ENCODE measurements at places on chromosomes 7 and 10.

DNA sequence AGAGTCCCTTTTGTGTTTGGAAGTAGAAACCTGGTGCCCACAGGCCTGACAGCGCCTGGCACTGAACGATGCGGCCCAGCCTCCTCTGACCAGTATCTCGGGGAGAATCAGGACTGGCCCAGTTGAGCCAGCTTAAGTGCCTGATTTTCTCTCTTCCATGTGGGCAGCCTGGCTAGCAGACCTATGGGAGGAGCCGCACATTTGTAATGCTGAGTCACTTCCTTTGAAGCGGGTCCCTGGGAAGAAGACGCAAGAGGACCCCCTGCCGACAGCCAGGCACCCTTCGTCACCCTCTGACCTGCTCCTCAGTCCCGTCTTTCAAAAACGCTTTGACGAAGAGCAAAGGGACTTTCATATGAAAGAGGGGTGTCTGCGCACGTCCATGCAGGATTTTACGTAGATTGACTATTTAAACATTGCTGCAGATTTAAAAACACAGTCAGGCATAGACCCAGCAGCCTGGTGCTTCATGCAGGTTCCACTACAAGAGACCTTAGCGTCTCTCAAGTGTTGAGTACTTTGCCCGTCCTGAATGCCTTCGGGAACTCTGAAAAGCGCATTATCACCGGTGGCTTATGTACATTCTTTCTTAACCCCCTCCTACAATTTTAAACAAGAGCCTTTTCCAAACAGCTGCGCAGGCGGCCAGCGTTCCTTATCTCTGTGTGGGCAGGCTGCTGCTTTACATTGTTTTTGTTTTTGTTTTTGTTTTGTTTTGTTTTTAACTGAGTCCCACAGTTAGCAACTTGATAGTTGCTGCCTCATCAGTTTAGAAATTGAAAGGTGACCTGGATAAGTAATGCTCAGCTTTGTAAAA is 36.5 kb upstream of the AP5Z1 start:
- DNase-seq: peak; percentile 69

DNA sequence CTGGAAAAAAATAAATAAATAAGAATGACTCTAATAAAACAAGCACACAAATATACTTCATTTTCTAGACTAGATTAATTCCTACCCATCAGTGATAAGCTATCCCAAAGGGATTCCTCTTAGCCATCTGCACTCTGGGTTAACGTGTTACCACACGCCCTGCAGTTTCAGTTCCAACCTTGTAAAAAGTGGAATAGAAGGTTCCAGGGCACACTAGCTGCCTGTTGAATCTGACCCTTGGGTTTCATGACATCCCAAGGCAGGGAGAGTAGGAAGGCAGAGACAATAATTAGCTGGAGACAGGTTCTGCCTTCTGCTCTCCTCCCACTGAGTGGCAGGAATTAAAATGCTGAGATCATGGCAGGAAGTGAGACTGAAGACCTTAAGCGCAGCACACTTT is 33.5 kb downstream of the SLC37A3 start:
- DNase-seq: no peak

DNA sequence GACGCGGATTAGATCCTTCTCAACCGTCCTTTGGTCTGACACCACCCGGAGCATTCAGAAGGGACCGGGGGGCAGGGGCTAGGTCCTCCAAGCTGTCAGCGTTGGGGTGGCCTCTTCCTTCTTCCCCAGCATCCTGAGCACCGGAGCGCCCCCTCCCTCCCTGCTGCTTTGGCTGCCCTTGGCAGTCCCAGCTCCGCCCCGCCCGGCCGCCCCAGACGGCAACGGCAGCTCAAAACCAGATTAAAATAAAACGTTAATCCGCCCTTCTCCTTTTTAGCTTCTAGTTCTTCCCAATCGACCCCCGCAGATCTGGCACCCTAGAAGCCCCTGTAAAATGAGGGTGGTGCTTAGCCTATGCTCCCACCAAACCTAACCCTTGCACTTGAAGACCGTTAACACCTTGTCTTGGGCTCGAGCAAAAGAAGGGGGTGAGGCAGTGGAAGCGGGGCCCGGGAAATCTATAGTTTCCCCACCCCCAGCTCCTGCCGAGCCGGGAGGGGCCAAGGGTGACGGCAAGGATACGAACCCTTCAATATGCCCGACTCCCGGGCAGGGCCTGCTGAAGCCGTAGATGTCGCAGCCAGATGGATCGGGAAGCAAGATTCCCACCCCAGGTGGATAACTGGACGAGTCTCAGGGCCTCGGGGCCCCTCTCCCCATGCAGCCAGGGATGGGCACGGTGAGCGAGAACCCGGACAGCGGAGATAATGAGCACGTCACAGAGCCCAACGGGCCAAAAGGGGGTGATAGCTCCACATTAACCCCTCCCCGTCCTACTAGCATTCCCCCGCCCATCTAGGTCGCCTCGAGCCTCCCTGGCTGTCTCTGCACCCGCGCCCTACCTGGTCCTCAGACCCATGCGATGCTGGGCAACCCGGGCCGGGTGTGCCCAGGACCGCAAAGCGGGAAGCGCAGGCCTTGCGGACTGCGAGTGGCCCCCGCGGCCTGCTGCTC is 169.7 kb downstream of the NRF1 start:
- no peak for DNase-seq

DNA sequence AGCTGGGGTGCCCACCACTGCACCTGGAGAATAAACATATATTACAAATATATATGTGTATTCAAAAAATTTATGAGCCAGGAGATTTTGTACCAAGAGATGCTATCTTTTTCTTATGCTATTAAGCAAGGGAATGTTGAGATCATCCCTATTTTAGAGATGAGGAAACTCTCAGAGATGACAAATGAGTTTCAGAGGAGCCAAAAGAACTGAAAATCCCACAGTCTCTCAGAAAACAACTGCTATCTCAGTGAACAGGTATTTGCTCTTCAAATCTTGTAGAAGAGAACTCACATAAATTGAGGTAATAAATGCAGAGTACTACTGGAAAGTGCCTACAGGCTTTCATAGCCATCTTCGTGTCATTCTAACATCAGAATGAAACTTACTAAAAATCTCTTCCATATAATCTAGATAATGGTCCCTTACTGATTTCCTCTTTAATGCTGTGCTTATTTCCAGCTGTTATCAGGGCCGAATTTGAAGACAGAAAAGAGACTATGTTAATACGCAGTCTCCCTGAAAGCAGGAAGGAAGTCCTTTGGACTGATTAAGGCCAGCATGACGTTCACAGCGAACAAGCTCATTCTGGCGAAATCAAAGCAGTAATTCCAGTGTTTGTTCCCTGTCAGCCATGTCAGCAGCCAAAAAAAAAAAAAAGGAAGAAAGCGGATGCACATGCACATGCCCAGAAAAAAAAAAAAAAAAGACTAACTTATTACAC is 29.4 kb upstream of the ANAPC16 start:
- peak; percentile 5 for DNase-seq

DNA sequence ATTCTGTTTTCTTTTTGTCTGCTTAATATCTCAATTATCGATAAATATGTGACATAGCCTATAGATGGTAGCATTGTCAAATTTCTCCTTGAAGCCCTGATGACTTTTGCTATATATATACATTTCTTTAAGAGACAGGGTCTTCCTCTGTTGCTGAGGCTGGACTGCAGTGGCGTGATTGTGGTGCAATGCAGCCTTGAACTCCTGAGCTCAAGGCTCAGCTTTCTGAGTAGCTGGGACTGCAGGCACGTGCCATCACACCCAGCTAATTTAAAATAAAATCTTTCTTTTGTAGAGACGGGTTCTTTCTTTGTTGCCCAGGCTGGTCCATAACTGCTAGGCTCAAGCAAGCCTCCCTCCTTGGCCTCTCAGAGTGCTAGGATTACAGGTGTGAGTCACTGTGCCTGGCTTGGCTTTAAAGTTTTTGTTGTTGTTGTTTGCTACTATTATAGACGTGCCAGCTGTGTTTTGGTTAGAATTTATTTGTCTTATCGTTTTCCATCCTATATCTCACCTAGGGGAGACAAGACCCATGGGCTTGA is 7.0 kb downstream of the UMAD1 start:
- no peak for DNase-seq

DNA sequence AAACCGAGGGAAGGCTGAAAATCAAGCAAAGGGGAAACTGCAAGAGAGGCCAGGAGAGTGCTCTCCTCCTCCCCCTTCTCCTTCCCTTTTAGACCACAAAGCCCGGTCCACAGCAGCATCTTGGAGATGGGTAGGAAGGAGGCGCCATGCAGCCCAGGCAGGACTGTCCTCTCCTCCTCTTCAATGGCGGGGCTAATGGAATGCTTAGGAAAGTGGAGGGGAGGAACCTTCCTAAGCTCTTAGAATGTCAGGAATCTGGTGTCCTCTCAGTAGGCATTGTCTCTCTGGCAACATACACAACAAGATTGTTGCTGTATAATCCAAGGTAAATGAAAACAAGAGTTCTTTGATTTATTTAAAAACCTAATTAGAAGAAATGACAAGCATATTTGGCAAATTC is 185.1 kb downstream of the DGKI start:
- DNase-seq: peak; percentile 47

DNA sequence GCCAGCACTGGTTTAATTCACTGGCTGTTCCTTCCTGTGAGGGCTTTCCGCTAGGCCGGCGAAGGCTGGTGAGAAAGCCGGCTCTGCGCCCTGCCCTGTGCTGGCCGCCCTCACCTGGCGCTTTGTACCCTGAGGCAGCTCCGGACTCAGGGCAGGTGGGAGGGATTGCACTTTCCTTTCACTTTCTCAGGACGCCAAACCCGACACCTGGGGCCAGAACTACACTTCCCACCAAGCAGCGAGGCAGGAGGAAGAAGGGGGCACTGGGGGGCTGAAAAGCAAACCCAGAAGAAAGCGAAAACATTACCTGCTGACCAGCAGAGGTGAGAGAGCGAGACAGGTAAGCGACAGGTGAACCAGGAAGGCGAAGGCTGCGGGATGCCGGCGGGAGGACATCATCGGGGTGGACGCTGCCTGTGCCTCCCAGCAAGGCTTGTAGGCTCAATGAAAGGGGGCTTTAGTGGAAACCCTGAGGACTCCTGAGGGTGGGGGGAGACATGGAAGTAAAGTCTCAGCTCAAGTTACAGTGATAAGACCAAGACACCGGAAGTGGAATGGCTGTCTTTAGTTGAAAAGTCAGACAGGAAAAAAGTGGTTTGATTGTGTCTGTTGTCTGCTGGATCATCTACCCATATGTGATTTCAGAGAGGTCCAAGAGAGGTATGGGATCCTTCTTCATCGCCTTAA is at the start of gene RAB19:
RAB19 (plus strand) TSS at position 181 of the 687 bp plus-strand sequence. CDS start 3,589 bp downstream, outside the sequence.
- peak; percentile 85 for DNase-seq

- no peak for DNase-seq
Observed at GRCh38 chr7:22601408-22601807, 101.4 kb upstream of the STEAP1B start.

- DNase-seq: no peak
Observed at GRCh38 chr10:76436981-76437380, 1005.6 kb downstream of the LRMDA start.

DNA sequence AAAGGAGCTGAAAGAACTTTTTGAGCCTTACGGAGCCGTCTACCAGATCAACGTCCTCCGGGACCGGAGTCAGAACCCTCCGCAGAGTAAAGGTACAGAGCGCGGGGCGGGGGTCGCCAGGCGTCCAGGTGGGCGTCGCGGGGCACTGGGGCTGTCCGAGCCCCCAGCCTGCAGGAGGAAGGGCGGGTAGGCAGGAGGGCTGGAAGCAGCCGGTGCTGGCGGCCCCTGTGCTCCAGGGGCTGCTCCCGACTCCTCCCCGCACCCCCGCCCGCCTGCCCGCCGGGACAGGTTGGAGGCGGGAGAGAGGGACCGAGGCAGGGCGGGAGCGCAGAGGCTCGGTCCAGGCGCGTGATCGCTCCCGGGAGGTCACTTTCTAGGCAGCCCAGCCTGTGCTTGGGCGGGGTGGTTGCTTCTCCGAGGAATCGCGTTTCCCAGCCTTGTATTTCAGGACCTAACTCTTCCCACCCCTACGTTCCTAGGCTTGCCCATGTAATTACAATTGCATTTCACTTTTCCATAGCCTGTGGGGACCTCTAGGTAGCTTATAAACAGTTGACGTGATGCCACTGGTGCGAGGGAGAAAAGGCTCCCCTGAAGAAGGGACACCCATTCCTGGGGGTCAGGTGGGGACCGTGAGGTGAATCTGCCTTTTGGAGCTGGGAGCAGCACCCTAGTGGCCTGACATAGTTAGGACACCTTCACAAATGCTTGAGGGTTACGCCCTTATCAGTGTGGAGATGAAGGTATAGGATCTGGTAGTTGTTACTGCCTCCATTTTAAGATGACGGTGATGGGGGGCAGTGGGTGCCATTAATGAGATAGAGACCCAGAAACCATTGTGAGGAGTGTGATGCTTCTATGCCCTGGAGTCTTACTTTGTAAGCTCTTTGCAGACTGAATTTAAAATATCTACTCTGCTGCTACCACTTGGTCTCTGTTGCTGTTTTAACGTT is 148.2 kb downstream of the CELF2 start:
- DNase-seq: no peak

- no peak for DNase-seq
Observed at GRCh38 chr10:46220187-46220586, 66.6 kb upstream of the ANTXRL start.

DNA sequence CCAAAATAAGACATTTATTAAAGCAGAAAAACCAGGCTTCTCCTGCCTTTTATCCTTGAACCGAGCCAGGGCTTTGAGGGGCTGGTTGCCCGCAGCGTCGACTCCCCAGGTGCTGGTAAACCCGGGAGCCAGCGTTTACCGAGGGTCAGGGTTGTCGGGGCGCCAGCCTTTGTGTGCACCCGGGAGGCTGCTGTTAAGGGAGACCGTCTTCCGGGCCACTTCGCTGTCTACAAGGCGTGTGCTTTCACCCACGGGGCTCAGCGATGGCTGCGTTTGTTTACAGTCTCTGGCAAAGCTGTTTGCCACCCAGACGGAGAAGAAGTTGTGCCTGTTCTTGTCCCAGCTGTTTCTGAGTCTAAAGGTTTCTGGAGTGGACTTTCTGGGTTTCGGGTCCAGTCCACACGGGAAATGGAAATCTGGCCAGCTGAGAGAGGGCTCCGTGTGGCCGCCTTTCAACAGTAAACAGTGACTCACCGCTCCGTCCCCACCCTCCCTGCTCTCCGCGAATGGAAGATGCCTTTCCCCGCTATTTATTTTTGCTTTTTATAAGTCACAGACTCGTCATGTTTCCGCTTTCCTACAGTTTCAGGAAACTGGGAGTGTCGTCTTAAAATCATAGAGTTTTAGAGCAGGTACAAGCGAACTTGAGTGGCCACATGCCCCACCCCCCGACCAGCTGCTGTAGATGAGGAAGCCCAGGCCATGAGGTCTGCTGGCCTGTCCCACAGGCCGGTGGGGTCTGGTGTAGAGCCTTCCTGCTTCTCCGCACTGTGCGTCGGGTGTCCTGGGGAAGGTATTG is 2.2 kb downstream of the MAFK start:
- peak; percentile 70 for DNase-seq

DNA sequence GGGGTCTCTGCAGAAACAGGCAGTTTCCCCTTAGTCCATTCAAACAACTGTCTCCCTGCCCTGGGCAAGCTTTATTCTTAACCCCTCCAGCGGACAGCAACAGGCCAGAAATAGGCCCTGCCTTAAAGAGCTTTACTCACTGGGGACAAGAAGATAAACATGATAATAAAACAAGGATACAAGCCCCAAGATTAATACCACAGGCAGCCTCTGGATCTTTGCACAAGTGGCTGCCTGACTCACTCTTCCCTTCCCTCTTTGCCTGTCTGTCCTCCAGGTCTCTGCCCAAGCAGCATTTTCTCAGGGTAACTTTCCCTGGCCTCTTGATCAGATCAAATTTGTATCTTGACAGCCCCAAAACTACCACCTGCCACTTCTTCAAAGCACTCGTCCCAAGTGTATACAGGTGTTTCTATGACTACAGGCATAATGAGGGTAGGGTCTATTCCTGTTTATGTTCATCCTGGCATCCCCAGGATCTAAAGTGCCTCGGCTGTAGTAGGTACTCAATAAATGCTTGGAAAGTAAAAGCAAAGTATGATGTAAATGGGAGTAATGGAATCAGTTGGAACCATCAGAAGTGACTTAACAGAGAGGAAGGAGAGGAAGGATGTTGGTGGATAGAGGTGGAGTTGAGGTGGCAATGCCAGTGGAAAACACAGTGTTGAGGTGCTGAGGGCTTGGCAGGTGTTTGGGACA is 7.0 kb upstream of the CAMK2G start:
- no peak for DNase-seq

All from trophoblast cell (in vitro differentiated cells and primary cell).